Fibroblast of skin of abdomen (primary cell): ENCODE measurements at places on chromosomes 12 and 14.

DNA sequence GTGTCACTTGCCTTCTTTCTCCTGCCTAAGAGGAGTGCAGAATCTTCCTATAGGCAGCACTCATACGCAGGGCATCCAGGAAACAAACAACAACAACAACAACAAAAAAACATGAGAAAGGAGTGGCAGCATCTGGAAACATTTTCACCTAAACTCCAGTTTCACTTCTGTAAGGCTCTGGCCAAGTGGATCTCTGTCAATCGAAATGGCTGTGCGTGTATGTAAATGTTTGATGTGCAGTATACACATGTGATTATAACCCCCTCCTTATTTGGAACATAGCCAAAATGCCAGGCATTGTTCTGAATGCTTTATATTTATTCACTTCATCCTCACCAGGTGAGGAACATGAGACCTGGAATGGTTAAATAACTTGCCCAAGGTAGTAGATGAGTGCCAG, 76.8 kb downstream of the COX16 start:
- DNase-seq: no peak

- no peak for DNase-seq
Observed at GRCh38 chr14:33063521-33063920, 124.8 kb downstream of the NPAS3 start.

DNA sequence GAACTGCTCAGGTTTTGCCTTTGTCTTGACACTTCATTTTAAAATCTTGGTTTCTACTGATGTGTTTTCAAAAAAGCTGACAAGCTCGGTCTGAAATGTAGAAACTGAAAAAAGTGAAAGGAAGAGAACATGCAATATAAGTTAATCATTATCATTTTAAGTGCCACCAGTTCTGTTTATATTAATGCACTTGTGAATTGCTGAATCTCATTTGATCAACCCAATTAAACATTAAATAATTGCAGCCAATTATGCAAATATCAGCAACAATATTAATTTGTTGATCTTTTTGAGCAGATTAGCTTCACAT, 133.8 kb downstream of the BCAT1 start:
- DNase-seq: no peak

DNA sequence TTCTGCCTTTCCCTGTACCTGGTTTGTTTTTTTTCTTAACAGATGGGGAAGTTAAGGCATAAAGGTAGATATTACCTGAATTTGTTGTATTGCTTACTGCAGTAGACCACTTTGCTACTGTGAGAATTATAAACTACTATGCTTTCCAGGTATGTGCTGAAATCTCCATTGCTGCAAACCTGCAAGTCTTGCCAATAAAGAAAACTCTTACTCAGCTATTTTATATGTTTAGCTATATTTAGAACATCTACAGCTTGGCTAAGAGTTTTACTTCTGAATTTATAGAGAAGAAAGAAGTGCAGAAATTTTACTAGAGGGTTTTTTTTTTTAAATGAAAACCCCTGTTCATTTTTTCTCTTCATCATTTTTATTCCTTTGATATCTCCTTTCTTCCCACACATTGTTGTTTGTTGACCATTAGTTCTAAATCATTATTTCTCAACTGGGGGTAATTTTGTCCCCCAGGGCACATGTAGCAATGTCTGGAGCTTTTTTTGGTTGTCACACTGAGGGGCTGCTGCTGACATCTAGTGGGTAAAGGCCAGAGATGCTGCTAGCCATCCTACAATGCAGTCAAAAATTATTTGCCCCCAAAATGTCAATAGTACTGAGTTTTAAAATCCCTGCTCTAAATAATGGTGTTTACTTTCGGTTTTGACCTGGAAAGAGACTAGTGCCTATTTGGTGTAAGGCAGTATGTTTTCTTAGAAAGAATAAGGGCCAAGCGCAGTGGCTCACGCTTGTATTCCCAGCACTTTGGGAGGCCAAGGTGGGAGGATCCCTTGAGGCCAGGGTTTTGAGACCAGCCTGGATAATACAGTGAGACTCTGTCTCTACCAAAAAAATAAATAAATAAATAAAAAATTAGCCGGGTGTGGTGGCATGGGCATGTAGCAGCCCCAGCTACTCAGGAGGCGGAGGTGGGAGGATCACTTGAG, 48.6 kb downstream of the PCNX1 start:
- DNase-seq: peak; percentile 36

GRCh38 chr14:102231476-102232347, 73.3 kb downstream of the MOK start:
- DNase-seq: no peak

DNA sequence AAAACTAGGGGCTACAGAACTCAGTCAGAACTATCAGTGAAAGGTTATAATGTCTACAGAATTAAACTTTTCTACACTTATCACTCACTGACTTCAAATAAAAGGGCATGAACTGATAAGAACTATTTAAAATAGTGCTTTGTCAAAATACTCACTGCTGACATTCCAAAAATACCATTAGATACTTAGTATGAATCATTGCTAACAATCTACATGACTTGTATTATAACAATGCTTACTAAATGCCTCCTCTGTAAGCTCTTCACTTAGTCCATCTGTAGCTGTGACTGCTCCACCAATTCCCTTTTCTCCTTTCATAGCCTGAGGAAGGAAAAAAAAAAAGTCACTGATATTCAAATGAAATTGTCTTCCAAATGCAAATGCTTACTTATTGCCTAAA, 17.0 kb downstream of the NFYB start:
- peak; percentile 66 for DNase-seq

- peak; percentile 95 for DNase-seq
Observed at GRCh38 chr12:54356951-54357356, 7.3 kb downstream of the GPR84 start.

DNA sequence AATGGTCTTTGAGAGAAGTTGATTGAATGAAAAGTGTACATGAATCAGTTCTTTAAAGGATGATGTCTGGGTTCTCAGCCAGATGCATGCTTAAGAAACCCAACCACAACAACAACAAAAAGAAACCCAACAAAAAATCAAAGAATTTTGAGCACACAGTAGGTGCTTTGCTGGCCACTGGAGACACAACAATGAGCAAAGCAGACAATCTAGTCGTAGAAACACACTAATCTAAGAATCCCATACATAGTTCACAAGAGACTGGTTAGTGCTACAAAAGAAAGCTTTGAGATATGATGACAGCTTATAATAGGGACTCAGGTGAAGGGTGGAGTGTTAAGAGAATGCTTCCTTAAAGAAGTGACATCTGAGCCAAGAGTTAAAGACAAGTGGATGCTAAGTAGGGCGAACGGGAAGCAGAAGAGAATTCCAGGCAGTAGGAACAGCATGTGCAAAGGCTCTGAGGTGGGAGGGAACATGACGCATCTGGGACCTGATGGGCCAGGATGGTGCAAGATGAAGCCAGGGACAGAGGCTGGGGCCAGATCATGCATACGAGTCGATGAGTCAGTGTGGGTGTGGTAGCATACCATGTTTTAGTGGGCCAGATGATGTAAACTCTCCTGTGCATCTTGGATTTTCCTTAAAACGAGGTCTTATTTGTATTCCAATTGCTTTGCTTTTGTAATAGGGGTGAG, 4.6 kb upstream of the HIP1R start:
- DNase-seq: peak; percentile 63
